ENCODE measurements at places on chromosomes 1 and 21. TPM values are rescaled to one million over a fixed set of nuclear protein-coding genes. Genes with fewer than 3 reads are reported as not detected.

TCHH gene
- 0.03 TPM for total RNA-seq

DNA sequence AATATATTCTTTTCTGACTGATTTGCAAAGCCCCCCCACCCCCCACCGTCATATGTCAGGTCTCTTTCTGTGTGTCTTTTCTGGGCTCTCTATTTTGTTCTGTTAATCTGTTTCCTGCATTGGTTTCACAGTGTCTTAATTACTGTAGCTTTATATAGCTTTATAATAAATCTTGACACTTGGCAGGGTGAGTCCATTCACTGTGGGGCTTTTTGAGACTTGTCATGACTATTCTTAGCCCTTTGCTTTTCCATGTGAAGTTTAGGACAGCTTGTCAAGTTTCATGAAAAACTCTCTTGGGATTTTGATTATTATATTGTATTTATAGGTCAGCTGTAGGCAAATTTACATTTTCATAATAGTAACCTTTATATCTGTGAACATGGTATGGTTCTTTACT, 50.4 kb downstream of the MIGA1 start:
- DNase-seq, result no peak

DNA sequence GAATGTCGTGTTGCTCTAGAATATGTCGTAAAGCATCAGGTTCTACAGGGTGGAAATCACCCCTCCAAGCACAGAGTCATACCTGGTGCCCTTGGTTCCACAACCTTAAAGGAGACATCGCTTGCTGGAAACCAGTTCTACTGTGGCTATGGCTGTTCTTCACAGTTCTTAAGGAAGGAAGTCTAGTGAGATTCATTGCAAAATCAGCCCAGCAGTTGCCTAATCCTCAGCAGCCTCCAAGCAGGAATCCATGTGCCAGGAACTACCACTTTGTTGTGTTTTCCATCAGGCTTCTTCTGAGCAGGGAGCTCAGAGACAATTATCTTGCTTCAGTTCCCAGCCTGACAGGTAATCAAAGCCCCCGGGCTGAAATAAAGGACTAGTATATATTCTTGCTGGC, 45.0 kb upstream of the SLC35F3 start:
- DNase-seq, result peak; percentile 7

GRCh38 chr1:22096036-22096435, 43.5 kb downstream of the CDC42 start:
- DNase-seq, result no peak

FMO3 gene
- total RNA-seq, result not detected

DNA sequence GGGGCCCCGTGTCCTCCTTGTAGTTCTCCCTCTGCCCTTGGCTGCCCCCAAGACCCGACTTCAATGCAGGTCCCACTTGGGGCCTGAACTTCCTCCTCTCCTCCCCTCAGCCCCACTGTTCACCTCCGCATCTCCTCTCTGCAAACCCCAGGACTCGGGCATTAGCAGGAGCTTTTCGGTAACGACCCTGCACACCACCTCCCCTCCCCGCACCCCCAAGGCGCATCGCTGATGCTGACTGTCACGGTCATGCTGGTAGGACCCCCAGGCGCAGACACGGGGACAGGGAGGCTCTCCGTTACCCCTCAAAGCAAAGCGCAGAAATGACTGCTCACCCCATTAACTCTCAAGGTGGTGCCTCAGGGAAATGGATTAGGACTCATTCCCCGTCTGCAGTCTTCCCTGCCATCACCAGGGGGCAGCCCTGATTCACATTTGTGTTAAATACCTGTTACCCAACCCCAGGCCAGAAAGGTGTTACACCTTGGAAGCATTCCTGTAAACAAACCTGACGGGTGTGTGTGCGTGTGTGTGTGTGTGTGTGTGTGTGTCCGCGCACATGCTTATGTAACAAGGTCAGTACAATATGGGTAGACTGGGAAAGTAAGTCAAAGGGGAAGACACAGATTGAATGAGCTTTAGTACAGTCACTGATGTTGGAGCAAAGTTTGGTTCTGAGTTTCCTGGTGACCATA, 6.4 kb upstream of the GUCA2B start:
- DNase-seq, result peak; percentile 78

POTED gene
- not detected for total RNA-seq

DNA sequence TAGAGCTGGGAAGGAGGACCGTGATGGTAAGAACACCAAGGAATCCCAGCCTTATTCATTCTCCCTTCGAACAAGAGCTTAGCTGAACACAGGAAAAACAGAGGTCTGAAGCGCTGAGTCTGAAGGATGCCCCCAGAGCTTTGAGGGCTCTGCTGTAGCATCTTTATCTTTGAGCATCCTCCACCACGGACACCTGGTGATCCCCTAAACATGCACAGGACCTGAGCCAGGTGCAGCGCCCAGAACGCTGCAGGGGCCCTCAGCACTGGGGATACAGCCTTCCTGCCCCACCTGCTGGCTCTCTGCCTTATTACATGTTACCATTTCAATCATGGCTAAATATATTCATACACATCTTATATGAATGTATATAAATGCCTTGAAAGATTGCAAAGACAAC, 7.7 kb upstream of the GPATCH4 start:
- peak; percentile 58 for DNase-seq

GRCh38 chr1:246213036-246213435, 294.0 kb downstream of the SMYD3 start:
- no peak for DNase-seq

KRTAP10-12 gene
- total RNA-seq, result not detected

FMO5 gene
- 0.28 TPM for total RNA-seq

GRCh38 chr1:29890201-29890959, 654.1 kb downstream of the PTPRU start:
- DNase-seq, result no peak

DNA sequence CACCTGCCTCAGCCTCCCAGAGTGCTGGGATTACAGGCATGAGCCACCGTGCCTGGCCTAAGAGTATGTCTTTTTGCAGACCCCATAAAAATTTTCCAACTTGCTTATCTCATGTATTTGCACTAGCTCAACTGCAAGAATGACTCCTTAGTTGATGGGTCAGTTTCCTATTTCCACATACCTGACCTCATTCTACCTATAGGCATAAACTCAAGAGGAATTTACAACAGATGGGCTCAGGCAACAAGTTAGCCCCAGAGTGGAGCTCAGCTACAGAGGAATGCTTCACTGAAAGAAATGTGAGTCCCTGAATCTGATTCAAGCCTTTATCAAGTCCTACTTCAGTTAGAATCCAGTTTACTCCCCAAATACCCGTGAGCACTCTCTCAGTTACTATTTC, 5.3 kb upstream of the SLC37A1 start:
- DNase-seq, result no peak

FCGR1A gene
- total RNA-seq, result not detected

GRCh38 chr1:170856455-170856854, 78.9 kb upstream of the MROH9 start:
- DNase-seq, result no peak

GRCh38 chr1:199020051-199020450, 381.2 kb downstream of the PTPRC start:
- no peak for DNase-seq

DNA sequence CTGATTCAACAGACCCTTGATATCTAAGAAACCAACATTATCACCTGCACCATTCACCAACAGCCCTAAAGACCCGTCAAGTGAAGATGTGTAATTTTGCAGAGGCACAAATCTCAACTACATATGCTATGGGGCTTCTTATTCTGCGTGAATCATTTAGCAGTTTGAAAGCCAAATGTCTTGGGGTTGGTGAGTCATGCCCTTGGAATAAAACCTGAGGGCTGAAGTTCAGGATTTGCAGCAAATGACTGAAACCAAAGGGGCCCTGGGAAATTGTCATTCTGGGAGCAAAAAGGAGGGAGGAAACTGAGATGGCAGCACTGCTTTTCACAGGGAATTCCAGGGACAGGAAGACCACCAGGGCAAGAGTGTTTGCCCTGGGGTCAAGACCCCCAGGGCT, 79.2 kb upstream of the TNR start:
- DNase-seq, result no peak

EIF3I gene
- 220 TPM for total RNA-seq

DNA sequence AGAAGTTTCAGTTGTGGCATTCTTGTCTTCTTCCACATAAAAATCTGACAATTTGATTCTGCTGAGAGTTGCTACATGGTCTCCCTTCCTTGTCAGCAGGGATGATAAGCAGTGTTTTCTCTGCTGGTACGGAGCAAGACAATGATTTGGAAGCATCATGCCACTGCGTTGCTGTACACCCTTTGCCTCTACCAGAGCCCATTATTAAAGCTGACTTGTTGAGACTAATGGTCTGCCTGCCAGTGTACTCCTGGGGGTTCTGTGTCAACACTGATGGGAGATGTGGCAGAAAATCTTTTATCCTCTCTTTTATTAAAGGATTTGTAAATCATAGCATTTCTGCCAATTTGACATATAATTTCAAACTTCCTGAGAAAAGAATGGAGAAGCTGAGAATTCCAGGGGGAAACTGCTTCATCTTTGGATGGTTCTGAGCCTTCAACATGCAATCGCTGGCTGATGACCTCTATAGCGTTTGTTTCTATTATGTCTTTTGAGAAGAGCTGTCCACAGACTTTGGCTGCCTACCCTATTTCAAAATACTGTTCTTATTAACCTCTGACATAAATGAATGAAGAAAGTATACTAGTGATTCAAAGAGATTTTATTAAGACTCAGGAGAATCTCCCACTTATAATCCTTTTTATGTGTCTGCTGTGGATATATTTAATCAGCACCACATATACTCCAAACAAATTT, 47.9 kb upstream of the DYNLT5 start:
- DNase-seq, result no peak

- DNase-seq, result no peak
These were observed 2.5 kb upstream of the AQP10 start for GRCh38 chr1:154318386-154318785.

DNA sequence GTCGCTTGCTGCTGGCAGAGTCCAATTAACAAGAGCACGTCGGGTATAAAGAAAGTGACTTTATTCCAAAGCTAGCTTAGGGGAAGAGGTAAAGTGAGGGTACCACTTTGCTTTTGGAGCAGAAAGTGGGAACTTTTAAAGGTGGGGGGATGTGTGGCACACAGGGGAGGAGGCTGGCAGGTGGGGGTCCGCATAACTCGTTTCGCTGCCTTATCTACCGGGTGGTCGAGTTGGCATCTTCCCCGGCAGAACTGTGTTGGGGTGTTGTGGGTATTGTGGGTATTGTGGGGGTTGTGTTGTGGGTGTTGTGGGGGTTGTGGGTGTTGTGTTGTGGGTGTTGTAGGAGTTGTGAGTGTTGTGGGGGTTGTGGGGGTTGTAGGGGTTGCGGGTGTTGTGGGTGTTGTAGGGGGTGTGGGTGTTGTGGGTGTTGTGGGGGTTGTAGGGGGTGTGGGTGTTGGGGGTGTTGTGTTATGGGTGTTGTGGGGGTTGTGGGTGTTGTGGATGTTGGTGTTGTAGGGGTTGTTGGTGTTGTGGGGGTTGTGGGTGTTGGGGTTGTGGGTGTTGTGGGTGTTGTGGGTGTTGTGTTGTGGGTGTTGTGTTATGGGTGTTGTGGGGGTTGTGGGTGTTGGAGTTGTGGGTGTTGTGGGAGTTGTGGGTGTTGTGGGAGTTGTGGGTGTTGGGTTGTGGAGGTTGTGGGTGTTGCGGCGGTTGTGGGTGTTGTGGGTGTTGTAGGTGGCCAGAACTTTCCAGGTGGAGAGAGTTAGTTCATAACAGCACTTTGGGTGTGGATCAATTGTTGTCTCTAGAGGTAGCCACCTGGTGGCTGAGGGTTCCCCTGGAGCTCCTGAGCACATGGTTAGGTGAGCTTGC, 52.7 kb downstream of the AGPAT3 start:
- DNase-seq, result no peak

BEND5 gene
- total RNA-seq, result 17.6 TPM

GRCh38 chr1:44588551-44589210, 85.6 kb downstream of the TMEM53 start:
- no peak for DNase-seq

AIRE gene
- not detected for total RNA-seq

- DNase-seq, result no peak
These were observed 12.9 kb upstream of the FNBP1L start for GRCh38 chr1:93434987-93435386.

DNA sequence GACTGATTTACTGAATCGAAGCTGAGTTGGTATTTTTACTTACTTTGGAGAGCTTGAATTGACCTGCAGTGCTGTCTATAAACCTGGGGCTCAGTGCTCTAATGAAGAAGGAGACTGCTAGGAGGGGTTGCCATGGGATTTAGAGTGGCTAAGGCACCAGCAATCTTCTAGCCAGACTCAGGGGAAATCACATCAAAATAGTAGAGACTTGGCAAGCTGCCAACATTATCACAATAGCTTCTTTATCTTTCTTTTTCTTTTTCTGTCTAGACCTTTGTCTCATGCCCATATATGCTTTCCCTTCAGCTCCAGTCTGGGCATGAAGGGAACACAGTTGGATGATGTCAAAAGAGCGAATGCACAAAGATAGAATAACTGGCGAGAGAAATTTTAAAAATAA, 301.1 kb upstream of the DPYD start:
- no peak for DNase-seq

CATSPERE gene
- 0.86 TPM for total RNA-seq

CHD5 gene
- total RNA-seq, result 0.17 TPM

DNA sequence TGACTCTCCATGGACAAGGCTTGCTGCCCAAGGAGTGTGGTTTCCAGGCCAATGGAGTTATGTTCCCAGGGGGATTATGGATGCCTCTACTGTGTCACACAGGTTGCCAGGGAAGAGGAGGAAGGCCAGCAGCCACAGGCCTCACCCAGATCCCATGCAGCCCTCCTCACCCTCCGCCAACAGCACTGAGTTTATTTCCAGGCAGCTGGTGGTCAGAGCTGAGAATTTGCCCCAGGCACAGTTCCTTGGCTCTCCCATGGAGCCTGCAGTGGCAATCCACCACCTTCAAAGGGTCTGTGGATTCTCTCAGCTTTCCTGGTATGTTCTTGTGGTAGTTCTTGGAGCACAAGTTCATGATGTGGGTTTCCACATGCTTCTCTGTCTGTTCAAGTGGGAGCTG, 79.2 kb downstream of the NTNG1 start:
- no peak for DNase-seq

DNA sequence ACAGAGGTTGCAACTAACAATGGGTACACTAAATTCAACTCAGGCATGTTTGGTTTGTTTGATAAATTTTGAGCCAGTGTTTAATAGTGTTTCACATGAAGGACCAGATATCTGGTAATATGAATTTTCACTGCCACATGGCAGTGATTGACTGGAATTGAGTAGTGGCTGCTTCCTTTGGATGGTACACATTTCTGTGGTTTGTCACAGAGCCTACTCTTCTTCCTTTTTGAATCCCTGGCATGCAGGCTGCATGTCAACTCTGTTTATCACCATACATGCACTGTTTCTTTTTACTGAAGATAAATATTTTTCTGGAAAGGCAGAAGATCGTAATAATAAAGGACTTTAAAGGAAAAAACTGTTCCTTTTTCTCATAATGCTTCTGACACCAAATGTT, 35.5 kb downstream of the SDCCAG8 start:
- DNase-seq, result no peak

GCSAML gene
- total RNA-seq, result not detected

- DNase-seq, result peak; percentile 79
These were observed 7.3 kb upstream of the CACNA1S start for GRCh38 chr1:201119206-201120197.

VWA5B1 gene
- not detected for total RNA-seq

Data from neural progenitor cell (in vitro differentiated cells).